PC-9 (cell line): ENCODE measurements at places on chromosomes 1 and 21. TPM values are rescaled to one million over a fixed set of nuclear protein-coding genes. Genes with fewer than 3 reads are reported as not detected.
A peak's percentile ranks its signal among the peaks of the same experiment; 100 is the strongest.

DNA sequence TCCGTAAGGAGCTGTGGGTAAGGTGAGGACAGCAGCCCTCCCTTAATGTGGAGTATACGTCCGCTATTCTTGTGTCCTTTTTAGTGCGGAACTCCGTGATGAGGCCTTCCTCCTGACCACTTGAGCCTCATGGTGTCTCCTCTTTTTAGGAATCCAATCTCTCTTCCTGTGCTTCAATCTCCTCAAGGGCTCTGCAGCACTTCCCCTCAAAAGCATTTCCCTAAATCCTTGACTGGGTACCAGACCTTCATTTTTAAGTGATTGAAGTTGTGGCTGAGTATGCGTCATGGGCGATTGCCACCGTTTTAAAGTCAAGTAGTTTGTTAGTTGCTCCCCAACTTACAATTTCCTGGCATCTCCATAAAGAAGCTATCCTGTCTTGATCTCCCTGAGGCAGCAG lies 62.8 kb downstream of the SAMSN1 start:
- H3K4me1 ChIP-seq = no peaks in the 10 kb centered on the region
- no peak overlapping the region for H3K27ac ChIP-seq

- H3K4me3 ChIP-seq = no peak overlapping the region
- no peaks in the 10 kb centered on the region for H3K4me1 ChIP-seq
- DNase-seq = no peak
- no peaks in the 10 kb centered on the region for H3K27me3 ChIP-seq
- no peaks in the 10 kb centered on the region for H3K36me3 ChIP-seq
These were observed 50.1 kb upstream of the RGS18 start for GRCh38 chr1:192108161-192108560.

DNA sequence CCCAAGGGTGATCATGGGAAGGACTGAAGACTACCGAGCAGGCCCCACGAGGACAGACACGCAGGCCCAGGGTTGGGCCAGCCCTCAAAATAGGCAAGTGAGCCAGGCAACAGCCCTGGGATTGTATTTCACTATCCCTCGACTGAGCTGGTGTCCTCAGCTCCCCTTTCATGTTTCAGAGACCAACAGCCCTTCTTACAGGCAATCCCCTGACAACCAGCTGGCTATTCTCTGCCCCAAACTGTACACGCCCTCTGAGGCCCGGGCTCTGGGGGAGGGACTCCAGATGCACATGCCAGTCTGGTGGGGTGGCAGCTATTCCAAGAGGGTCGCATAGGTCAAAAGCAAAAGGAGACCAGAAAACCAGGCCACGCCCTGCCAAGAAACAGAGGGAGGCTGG lies 243.0 kb downstream of the TOMM20 start:
- H3K4me1 ChIP-seq = 0 out of 2 replicates have a peak, but pooled peaks cover 3% of the 10 kb centered on the region
- no peak overlapping the region for H3K27ac ChIP-seq
- H3K36me3 ChIP-seq = no peaks in the 10 kb centered on the region
- no peak overlapping the region for H3K4me3 ChIP-seq

DNA sequence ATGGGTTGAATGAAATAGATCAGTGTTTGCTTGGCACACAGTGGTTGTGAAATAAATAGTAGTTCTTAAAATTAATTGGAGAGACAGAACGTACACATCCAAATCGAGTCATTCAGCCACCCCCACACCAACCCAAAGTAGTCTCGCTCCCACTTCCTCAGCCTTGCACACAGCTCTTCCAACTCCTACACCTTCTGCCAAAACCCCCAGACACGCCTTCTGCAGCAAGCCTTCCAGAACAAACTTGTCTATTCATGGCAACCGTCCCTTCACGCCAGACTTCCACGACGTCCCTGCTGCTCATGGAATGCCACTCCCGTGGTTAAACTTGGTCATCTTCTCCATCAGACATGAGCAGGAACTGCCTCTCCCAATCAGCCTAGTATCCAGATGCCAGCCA lies 37.5 kb upstream of the RD3 start:
- H3K4me1 ChIP-seq = peaks cover 11% of the 10 kb centered on the region
- no peak for DNase-seq
- H3K4me3 ChIP-seq = no peak overlapping the region

DNA sequence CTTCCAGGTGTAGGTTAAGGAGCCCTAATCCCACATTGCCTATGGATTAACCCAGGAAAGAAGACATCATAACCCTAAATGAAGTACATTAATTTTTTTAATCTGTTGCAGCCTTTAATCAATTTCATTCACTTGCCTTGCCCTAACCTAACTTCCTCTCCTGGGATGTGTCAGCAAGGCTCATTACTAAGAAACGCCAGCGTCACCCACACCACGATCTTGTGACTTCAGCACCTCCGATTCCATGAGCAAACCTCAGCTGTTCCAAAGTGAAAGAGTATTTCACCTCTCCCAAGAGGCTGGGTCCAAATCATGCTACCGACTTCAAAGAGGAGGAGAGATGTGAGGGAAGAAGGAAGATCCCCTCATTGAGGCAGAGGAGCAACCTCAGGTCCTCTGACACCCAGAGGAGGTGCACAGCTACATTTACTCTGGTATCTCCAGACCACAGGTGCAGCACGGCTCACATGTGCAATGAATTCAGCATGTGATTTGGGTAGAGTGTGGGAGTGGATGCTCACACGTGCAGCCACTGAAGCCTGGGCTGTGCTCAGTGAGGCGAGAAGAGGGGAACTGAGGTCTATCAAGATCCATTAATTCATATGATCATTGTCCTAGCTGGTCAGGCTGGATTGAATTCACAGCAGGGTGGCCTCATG lies 134.1 kb downstream of the SLC30A10 start:
- H3K4me3 ChIP-seq = no peak overlapping the region
- H3K27me3 ChIP-seq = no peaks in the 10 kb centered on the region
- no peaks in the 10 kb centered on the region for H3K36me3 ChIP-seq
- H3K4me1 ChIP-seq = peaks cover 12% of the 10 kb centered on the region; the same call in 1 of the 2 replicates
- DNase-seq = no peak
- H3K27ac ChIP-seq = no peak overlapping the region

DNA sequence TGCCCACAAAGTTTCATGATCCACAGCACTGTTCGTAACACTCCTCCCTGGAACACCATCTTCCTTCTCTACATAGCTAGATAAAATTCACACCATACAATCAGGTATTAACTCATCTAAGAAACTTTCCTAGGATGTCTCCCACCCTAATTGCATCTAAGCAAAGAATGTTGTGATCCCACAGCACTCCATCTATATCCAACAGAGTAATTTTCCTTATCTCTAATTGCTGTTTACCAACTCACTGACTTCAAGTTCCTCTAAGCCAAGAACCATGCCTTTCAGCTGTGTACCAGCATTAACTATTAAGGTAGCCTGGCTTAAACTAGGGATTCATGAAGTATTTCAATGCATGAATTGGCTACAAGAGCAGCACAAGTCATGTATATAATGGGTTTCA lies 114.2 kb downstream of the SIPA1L2 start:
- DNase-seq = no peak
- no peak overlapping the region for H3K4me3 ChIP-seq
- H3K4me1 ChIP-seq = peaks cover 12% of the 10 kb centered on the region
- no peak overlapping the region for H3K27ac ChIP-seq
- no peaks in the 10 kb centered on the region for H3K27me3 ChIP-seq
- no peaks in the 10 kb centered on the region for H3K36me3 ChIP-seq

DNA sequence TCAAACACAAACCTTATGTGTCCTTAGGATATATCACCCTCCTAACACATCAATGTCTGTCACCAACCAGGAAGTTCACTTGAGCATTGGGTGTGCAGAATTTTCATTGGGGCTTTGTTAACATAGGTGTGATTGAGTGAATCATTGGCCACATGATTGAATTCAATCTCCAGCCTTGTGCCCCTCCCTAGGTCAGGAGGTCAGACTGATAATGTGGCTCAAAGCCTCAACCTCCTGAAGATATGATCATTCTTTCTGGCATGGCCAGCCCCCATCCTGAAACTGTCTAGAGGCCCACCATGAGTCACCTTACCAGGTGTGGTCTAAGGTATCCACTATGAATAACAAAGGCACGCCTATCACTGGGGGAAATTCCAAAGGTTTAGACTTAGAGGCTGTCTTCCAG lies 90.1 kb downstream of the PKN2 start:
- peak; percentile 89 for DNase-seq
- H3K27me3 ChIP-seq = no peaks in the 10 kb centered on the region
- peaks cover 53% of the 10 kb centered on the region for H3K36me3 ChIP-seq
- H3K4me1 ChIP-seq = peaks cover 39% of the 10 kb centered on the region

Gene ODR4
- total RNA-seq = 13.7 and 19.6 TPM in 2 replicates

Gene S100A7A
- total RNA-seq = not detected in 2 replicates

- no peak for DNase-seq
- no peak overlapping the region for H3K27ac ChIP-seq
- peaks cover 13% of the 10 kb centered on the region; the same call in 1 of the 2 replicates for H3K27me3 ChIP-seq
- H3K36me3 ChIP-seq = no peaks in the 10 kb centered on the region
These were observed 207.1 kb downstream of the HHAT start for GRCh38 chr1:210535761-210536160.

DNA sequence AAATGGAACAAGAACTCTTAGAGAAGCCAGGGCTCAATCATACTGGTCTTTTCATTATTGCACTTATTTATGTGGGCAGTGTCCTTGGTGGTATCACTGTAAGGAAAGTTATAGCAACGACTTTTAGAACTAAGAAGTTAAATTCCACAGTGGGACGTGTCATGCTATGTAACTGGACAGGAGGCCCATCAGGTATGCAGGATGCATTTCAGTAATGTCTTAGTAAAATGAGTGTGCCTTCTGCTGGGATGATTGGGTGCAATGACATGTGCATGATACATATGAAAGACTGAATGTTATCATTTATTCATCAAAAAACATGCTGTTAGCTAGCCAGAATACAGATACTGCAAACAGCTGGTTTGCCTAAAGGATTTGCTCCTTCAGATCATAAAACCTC lies 6.9 kb upstream of the ATP1B1 start:
- no peak overlapping the region for H3K27ac ChIP-seq
- H3K4me3 ChIP-seq = no peak overlapping the region
- H3K27me3 ChIP-seq = no peaks in the 10 kb centered on the region

Gene CD52
- total RNA-seq = 1.2 TPM in 1 of 2 replicates, not detected in the other

GRCh38 chr1:94538243-94538827 lies 3.2 kb downstream of the F3 start:
- peaks cover 70% of the 10 kb centered on the region for H3K36me3 ChIP-seq
- H3K27me3 ChIP-seq = no peaks in the 10 kb centered on the region
- DNase-seq = peak; percentile 30
- H3K4me1 ChIP-seq = peaks cover 71% of the 10 kb centered on the region

Gene PTGER3
- 0.08 and 0.13 TPM in 2 replicates for total RNA-seq

Gene S100A2
- total RNA-seq = 145 and 147 TPM in 2 replicates

Gene LENEP
- 1.2 and 1.3 TPM in 2 replicates for total RNA-seq

DNA sequence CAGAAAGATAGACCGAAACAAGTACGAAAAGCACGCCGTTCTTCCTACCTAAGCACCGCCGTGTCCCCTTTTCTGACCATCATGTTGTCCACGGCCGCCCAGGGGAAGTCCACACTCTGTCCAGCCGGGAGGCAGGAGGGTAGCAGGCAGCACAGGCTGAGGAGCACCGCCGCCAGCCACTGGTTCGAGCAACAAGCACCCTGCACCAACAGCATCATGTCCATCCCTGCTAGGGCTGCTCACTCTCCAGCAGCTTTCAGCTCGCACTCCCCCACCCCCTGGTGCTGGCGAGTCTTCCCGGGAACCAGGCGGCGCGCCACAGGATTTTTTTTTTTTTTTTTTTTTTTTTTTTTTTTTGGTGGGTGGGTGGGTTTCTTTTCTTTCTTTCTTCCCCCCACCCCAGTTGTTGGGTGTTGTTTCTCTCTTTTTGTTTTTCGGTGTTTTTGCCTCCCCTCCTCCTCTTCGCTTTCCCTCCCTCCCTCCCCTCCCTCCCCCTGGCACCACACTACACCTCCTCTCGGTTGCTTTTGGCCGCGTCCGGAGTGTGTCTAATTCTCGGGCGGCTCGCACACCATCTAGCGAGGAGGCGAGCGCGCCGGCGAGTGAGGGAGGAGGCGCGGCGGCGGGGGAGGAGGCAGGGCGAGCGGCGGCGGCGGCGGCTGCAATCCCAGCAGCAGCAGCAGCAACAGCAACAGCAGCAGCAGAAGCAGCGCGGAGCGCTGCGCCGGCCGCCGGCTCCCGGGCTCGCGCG lies at the start of gene NEGR1:
Gene NEGR1, minus strand, starts transcription at position 269 of the 751 bp plus-strand sequence.
- peak within 1 kb of the TSS; percentile 93 for H3K4me3 ChIP-seq
- no peaks in the 10 kb centered on the region for H3K36me3 ChIP-seq
- peak within 1 kb of the TSS; percentile 68 for H3K27ac ChIP-seq

- H3K36me3 ChIP-seq = no peaks in the 10 kb centered on the region
- H3K4me1 ChIP-seq = no peaks in the 10 kb centered on the region
- H3K27me3 ChIP-seq = no peaks in the 10 kb centered on the region
- no peak for DNase-seq
- no peak overlapping the region for H3K4me3 ChIP-seq
These were observed 2.2 kb downstream of the SPATC1L start for GRCh38 chr21:46181953-46182547.

Gene PCAT6
- 1.7 and 3.6 TPM in 2 replicates for total RNA-seq

- no peaks in the 10 kb centered on the region for H3K36me3 ChIP-seq
- no peak overlapping the region for H3K27ac ChIP-seq
- H3K4me1 ChIP-seq = no peaks in the 10 kb centered on the region
- H3K27me3 ChIP-seq = no peaks in the 10 kb centered on the region
These were observed 19.9 kb downstream of the RUNX3 start for GRCh38 chr1:24910210-24910609.

GRCh38 chr1:6353619-6353954 lies 40.0 kb downstream of the ACOT7 start:
- no peaks in the 10 kb centered on the region for H3K36me3 ChIP-seq
- H3K4me3 ChIP-seq = no peak overlapping the region
- no peak for DNase-seq
- H3K4me1 ChIP-seq = peaks cover 9% of the 10 kb centered on the region; the same call in 1 of the 2 replicates
- H3K27ac ChIP-seq = no peak overlapping the region
- H3K27me3 ChIP-seq = no peaks in the 10 kb centered on the region

Gene PHGDH
- total RNA-seq = 373 and 569 TPM in 2 replicates

- H3K27ac ChIP-seq = no peak overlapping the region
- H3K27me3 ChIP-seq = 0 out of 2 replicates have a peak, but pooled peaks cover 7% of the 10 kb centered on the region
- DNase-seq = no peak
These were observed 56.8 kb upstream of the HNRNPU start for GRCh38 chr1:244920911-244921761.

Gene GRIK1
- total RNA-seq = not detected in 2 replicates

GRCh38 chr21:27047658-27048314 lies 80.9 kb upstream of the ADAMTS5 start:
- no peak for DNase-seq
- H3K27me3 ChIP-seq = no peaks in the 10 kb centered on the region
- no peak overlapping the region for H3K4me3 ChIP-seq

DNA sequence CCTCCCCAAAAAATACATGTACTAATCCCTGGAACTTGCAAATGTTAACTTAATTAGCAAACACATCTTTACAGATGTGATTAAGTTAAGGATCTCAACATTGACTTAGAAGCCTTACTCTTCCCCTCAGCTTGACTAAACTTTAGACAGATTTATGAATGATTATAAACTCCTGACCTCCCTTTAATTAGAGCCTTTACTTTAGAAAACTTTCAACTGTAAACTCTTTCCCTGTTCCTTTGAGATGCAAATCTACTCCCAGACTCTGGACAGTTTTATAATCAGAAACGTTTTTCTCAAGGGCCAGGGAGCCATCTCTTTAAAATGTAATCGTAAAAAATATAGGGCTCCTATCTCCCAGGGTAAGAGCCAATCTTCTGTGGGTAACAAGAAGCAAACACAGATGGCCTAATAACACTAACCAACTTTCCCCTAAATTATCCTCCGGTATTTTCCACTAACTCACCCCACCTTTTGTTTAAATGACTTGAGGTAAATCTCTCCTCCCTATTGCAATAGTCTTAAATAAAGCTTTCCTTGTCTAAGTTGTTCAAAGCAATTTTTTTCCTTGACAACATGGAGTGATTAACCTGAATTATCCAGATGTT lies 284.1 kb downstream of the BRINP3 start:
- no peaks in the 10 kb centered on the region for H3K27me3 ChIP-seq
- no peak overlapping the region for H3K27ac ChIP-seq
- H3K36me3 ChIP-seq = no peaks in the 10 kb centered on the region
